ENCODE measurements at places on chromosomes 6 and 20.
A peak's percentile ranks its signal among the peaks of the same experiment; 100 is the strongest.

- no peak for DNase-seq
Measured at GRCh38 chr6:47343600-47343999, 33.9 kb upstream of the TNFRSF21 start.

GRCh38 chr6:30774701-30775100 is 30.4 kb upstream of the IER3 start:
- DNase-seq: no peak

- no peak for DNase-seq
Measured at GRCh38 chr6:19525673-19526072, 311.5 kb upstream of the ID4 start.

DNA sequence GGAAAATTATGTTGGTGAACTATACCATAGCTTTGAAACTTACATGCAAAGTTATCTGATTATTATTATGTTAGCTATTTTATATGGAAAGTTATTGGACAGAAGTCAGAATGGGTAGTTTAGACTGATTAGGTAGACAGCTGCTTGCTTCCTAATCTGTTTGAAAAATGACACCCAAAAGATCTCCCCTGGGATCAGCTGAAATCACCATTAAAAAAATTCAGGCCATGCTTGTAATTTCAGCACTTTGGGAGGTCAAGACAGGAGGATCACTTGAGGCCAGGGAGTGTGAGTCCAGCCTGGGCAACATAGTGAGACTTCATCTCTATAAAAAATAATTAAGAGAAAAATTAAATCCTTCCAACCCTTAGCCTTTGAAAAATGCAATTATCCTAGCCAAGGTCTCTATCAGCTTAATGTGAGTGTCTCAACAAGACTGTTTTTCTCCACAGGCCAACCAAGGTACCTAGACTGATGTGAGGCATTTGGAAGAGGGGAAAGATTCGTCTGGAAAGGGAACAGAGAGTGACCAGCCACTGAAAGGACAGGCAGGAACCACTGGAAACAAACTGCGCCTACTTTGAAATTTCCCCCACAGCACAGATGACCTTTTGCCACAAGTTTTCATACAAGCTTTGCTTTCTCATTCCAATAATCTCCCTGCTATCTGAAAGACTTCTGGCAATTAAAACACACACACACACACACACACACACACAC is 232.3 kb downstream of the GMPR start:
- no peak for DNase-seq

GRCh38 chr20:47319517-47320252 is 36.8 kb downstream of the ZMYND8 start:
- DNase-seq: peak; percentile 73

GRCh38 chr6:83273596-83273995 is 80.4 kb downstream of the RWDD2A start:
- no peak for DNase-seq

DNA sequence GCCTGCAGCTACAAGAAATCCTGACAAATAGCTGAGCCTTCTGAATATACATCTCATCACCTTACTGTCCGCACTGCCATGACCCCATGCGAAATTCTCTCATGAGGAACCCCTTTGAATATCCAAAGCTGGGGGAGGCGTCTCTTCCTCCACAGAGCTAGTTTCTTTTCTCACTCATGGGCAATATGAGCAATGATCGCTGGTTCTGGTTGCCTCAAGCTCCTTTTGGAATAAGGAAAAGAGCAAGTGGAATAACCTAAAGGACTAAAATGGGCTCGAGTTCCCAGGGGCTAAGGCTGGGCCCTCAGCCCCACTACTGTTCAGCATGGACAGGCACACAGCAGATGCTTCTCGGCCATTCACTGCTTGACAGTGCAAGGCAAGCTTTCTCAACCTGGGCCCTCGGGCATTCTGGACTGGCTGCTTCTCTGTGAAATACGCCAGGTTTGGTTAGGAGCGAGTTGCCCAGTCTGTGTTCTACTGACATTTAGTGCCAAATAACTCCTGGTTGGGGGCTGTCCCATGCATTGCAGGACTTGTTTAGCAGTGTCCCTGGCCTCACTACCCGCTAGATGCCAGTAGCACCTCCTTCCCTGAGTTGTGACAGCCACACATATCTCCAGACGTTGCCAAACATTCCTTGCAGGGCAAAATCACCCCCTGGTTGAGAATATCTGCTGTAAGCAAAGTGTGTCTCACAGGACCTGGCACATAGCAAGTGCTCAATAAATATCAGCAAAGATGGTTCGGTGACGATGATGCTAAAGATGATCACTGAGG is 156.8 kb downstream of the CEBPB start:
- DNase-seq: no peak

DNA sequence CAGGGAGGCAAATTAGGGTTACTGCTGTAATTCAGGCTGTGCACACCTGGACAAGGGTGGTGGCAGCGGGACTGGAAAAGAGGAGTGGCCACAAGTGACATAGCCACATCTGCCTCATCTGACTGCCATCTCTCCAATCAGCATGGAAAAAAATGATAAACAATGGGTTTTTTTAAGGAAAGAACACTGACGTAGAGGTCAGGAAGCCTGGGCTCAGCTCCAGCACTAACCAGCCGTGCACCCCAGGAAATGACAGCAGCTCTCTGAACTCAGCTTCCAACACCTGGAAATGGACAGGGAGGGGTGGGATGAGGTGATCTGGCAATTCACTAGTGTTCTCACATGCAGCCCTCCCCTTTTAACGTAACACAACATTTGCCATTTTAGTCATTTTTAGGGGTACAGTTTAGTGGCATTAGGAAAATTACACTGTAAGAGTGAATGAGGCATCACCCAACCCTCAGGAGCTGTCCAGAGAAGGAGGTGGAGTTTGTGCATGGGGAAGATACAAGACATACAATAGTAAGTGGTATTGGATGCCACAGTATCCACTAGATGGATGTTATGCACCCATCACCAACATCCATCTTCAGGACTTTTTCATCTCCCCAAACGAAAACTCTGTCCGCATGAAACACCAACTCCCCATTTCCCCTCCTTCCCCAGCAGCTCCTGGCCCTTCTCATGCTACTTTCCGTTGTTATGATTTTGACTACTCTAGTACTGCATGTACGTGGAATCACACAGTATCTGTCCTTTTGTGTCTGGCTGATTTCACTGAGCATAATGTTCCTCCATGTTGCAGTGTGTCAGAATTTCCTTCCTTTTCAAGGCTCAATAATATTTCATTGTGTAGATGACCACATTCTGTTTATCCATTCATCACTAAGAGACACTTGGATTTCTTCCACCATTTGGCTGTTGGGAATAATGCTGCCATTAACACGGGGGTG is 215.5 kb upstream of the ECI2 start:
- DNase-seq: no peak

DNA sequence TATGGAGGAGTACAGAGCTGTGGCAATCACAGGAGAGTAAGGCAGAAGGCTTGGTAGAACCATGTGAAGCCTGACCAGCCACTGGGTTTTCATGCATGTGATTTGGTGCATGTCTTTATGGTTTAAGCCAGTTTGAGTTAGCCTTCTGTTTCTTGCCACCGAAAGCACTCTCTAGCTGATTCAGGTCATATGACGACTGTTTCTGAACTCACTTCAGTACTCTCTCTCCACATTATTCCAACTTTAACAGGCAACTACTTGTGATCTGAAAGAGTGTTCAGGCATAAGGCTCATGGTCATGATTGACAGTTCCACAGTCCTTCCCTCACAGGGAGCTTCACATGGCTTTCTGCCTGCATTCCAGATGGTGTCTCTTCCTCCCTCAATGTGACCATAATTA is 63.3 kb upstream of the TAB2 start:
- no peak for DNase-seq

- no peak for DNase-seq
Measured at GRCh38 chr6:27303613-27304272, 8.3 kb downstream of the POM121L2 start.

GRCh38 chr6:66623050-66623449 is 916.0 kb upstream of the EYS start:
- DNase-seq: no peak

DNA sequence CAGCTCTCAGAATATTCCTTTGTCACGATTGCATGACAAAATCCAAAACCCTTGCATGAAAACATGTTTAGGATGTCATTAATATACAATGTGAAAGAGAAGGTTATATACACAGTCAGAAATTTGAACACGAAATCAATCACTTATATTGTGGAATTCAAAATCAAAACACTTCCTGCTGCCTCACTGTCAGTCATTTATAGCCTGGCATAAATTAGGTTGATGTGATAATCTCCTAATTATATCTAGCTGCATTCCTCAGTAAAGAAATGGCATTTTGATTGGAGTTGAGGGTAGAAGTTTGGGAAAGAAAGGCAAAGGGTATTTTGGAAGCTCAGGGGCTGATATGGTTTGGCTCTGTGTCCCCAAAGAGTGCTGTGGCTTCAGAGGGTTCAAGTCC is 24.1 kb upstream of the BEND6 start:
- no peak for DNase-seq

DNA sequence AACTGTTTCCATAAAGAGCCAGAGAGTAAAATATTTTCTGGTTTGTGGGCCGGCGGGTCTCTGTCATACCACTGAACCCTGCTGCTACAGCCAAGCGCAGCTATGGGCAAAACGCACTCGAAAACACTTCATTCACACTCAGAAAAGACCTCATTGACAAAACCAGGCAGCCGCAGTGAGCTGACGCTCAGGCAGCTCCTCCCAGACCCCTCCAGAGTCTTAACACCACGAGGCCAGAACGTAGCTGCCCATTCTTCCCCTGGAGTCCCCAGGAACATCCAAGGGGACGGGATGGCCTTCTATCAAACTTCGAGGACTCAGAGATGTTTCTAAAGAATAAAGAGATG is 35.6 kb upstream of the ZBP1 start:
- DNase-seq: no peak

DNA sequence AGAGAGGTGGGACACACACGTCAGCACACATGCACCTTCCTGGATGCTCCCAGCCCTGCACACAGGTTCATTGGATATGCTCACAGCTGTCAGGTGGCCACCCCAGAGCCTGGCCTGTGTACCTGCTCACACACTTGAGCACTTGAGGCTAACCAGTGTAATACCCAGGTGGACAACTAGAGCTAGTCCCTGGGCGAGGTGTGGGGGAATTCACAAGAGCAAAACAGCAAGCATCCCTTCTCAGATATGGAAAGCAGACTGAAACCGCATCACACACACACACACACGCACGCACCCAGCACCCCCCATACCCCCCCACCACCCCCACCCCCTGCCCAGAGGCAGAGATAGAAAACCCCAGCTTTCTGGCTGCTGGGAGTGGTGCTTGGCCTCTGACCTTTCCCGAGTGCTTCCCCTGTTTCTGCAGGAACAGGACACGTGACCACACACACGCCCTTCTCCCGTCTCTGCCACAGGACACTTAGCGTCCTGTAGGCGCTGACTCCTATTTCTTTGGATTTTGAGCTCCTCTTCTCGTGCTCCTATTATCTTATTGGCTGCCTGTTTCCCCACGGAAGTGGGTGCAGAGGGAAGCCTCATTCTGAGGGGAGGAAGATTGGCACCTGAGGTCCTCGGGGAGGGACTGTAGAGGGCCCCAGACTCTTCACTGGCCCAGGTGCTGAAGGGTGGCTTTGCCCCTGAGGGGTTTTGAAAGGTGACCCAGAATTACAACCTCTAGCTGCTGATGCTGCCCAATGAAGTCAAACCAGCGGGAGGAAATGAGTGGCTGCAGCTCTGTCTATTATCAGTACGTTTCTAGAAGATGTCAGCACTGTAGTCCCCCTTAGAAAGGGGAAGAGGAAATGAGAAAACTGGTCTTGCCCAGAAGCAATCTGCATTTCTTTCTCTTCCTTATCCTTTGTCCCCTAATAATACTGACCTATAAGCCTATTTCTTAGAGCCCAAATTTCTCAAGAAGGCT is 65.8 kb downstream of the SYTL3 start:
- peak; percentile 64 for DNase-seq

DNA sequence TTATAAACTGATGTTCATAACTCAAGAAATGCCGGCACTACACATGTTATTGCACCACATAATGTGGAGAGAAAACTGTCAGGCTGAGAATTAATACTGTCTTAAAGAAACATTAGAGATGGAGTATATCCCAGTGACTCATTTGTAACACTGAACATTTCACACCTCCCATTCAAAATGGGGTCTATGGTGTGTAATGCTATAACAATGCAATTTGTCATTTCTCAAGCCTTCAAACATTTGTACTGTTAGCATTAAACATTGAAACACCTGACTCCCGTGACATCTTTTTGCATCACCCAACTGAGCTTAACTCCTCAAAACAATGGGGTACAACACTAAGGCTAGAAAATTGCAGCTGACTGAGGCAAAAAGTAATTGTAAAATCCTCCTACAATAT is 151.7 kb downstream of the DST start:
- no peak for DNase-seq

DNA sequence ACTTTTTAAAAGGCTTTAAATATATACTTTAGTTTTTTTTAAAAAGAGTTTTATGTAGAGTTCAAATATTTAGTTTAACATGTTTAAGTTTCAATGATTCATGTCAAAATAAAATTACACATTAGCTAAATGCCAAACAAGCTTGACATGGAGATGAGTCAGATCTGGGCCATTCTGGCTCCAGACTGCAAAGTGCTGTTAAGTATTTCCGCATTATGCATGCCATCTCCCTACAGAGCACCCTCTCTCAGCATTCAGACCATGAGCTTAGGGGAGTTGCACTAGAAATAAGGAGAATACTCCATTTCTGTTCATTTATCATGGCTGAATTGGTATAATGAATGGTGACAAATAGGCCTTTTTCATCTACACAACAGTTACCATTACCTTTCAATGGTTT is 21.5 kb upstream of the HS3ST5 start:
- DNase-seq: no peak

GRCh38 chr6:29827579-29828470 is at the start of gene HLA-G:
HLA-G (plus strand) TSS chr6:29827825; CDS start chr6:29827845, 20 bp downstream.
- no peak for DNase-seq
